Activated naive CD4-positive, alpha-beta T cell treated with anti-CD3 and anti-CD28 coated beads for 36 hours (primary cell): ENCODE measurements at places on chromosomes 13 and 19. TPM values are rescaled to one million over a fixed set of nuclear protein-coding genes. Genes with fewer than 3 reads are reported as not detected.

DNA sequence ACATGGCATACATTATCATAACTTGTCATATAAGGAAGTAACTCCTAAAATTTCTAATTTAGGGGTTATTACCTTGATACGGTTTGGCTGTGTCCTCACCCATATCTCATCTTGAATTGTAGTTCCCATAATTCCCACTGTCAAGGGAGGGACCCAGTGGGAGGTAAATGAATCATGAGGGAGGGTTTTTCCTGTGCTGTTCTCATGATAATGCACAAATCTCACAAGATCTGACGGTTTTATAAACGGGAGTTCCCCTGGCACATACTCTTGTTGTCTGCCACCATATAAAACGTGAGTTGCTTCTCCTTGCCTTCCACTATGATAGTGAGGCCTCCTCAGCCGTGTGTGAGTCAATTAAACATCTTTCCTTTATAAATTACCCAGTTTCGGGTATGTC lies 76.0 kb downstream of the ZDHHC20 start:
- DNase-seq: no peak

GRCh38 chr13:90352763-90353162 lies 994.7 kb upstream of the MIR17HG start:
- DNase-seq: no peak

- no peak for DNase-seq
Observed at GRCh38 chr13:110244976-110245375, 62.0 kb downstream of the COL4A1 start.

- DNase-seq: no peak
Observed at GRCh38 chr13:94598281-94598680, 2.3 kb upstream of the TGDS start.

DNA sequence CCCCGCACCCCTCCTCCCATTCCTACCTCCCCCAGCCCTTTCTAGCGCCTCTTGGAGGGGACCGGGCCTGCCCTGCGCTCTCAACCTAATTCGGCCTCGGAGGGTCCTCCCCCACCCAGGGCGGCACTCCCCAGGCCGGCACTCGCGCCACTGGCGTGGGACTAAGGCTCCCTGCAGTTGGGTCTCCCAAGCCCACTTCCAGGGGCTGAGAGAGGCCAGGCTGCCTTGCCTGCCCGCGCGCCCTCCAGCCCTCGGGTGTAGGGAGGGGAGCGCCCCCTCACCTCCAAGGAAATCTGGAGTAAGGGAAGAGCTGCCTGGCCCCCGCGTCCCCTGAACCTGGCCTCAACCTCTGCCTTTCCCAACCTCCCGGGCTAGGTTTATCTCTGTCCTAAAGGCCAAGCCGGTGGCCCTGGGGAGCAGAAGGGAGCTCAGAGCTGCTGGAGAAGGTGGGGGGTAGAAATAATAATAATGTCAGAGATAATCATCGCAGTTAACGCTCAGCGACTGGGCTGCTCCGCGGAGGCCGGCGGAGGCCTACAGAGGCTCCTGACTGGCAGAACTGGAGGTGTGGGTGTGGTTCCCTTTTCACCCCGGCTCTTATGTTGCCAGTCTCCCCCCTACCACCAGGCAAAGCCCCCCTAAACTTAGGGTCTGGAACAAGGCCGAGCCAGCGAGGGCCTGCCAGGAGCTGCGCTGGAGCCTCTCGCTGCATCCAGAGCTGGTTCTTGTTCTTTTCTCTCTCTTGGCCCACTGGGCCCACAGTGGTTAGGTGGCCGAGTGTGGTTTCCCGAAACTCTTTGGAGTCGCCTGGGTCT lies 9.6 kb downstream of the ZIC2 start:
- no peak for DNase-seq

- no peak for DNase-seq
Observed at GRCh38 chr19:56834564-56835375, 5.8 kb downstream of the PEG3 start.

GRCh38 chr13:29704648-29705047 lies 109.2 kb upstream of the SLC7A1 start:
- no peak for DNase-seq

DNA sequence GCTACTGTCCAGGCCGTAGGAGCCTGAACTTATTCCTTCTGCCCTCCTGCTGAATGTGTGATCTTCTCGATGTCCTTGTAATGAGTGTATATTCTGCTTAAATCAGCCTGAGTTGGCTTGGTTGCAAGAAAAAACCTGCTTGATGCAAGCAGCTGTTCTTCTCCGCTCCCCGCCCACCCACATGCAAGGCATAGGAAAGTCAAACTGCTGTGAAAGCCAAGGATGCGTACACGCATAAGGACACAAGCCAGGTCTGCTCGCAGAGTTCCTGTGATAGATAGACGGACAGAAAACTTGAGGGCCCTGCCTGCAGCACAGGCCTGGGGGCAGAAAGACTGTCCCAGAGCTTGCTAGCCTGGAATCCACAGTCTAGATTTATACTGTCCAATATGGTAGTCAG lies 101.1 kb downstream of the DNAJC15 start:
- no peak for DNase-seq

SIAH3 gene
- 0.12 TPM for total RNA-seq

ATP7B gene
- total RNA-seq: 0.74 TPM

CGB5 gene
- total RNA-seq: not detected

SIGLEC5 gene
- not detected for total RNA-seq

RHPN2 gene
- total RNA-seq: 3.4 TPM
